Aorta (tissue), 5 donors: ENCODE measurements at places on chromosomes 1 and 21. TPM values are rescaled to one million over a fixed set of nuclear protein-coding genes. Genes with fewer than 3 reads are reported as not detected.

The RNF19B gene
- 51.5 TPM for total RNA-seq

The RIIAD1 gene
- total RNA-seq: not detected

The MORN1 gene
- 12.0 TPM for total RNA-seq

The RGSL1 gene
- not detected for total RNA-seq

The S100A16 gene
- 72.8 TPM for total RNA-seq

- H3K4me1 ChIP-seq: no peaks in the 10 kb centered on the region
- no peaks in the 10 kb centered on the region for H3K27me3 ChIP-seq
- H3K27ac ChIP-seq: no peak overlapping the region
- no peak for DNase-seq
Observed at GRCh38 chr21:46401186-46401910, 57.3 kb upstream of the DIP2A start.

DNA sequence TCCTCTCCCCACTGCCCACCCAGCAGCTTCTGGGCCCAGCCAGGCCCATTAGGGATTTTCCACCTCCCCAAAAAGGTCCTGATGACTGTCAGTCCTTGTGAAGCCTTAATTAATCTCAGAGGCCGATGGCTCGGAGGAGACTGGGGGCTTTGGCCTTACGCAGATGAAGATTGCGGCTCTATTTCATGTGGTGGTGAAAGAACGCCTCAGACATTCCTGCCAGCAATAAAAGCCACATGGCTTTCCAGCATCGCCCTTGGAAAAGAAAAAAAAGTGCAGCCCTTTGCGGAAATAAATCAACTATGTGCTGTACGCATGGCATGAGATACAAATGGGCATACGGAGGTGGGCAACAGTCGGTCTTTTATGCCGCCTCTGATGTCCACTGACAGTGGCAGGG is 6.6 kb upstream of the RUNX3 start:
- no peak for DNase-seq
- H3K4me3 ChIP-seq: no peak overlapping the region
- no peaks in the 10 kb centered on the region for H3K4me1 ChIP-seq
- H3K27me3 ChIP-seq: no peaks in the 10 kb centered on the region
- no peak overlapping the region for H3K27ac ChIP-seq
- no peaks in the 10 kb centered on the region for H3K36me3 ChIP-seq

DNA sequence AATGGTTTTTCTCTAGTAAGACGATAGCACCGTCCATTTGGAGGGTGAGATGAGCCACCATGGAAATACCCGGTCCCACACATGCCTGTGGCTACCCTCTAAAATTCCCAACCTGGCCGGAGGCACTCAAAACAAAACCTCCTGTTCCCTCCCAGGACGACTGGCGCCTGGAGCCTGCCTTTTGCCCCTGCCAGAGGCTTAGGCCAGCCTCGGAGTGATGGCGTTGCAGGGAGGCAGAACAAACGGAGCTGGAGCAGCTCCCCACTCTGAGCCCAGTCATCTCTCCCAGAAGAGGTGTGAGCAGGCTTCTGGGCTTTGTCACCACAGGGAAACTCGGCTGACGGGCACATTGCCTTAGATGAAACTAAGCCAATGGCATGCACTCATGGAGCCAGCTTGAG is 213.7 kb upstream of the HOOK1 start:
- H3K4me1 ChIP-seq: no peaks in the 10 kb centered on the region
- no peak overlapping the region for H3K4me3 ChIP-seq
- H3K27me3 ChIP-seq: no peaks in the 10 kb centered on the region
- DNase-seq: peak; percentile 81

- H3K4me1 ChIP-seq: no peaks in the 10 kb centered on the region
- H3K27me3 ChIP-seq: no peaks in the 10 kb centered on the region
- DNase-seq: peak; percentile 24
- H3K27ac ChIP-seq: peak overlapping the region; percentile 48
- H3K36me3 ChIP-seq: no peaks in the 10 kb centered on the region
Observed at GRCh38 chr1:25996966-25997827, 666 bp downstream of the PAFAH2 start.

DNA sequence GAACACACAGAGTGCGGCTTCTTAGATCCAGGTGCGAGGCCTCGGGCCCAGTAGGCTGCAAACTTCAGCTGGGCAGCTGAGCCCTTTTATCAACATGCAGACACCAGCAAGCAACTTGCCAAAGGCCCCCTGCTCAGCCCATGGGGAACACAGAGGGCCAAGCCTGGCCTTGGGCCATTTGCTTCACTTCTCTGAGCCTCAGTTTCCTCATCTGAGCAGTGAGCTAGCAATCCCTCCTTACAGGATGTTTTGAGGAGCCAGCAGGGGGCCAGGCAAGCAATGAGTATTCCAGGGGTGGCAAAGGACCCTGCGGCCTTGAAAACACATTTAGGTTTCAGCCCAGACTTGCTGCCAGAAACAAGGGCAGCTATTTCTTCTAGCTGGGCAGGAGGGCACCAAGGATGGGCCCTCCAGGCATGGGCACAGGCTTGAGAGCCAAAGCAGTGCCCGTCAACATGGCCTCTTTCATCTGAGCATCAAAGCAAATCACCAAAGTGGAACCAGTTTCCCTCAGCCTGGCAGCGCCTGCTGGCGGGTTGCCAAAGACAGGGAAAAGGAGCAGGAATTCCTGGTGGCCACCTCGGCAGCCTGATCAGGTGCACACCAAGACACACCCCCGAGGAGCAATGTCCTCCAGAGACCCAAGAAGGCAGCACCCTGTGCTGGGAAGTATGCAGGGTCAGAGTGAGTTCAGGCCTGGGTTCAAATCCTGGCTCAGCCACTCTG is 1.4 kb downstream of the MATN1 start:
- H3K4me3 ChIP-seq: no peak overlapping the region
- no peaks in the 10 kb centered on the region for H3K36me3 ChIP-seq
- H3K4me1 ChIP-seq: no peaks in the 10 kb centered on the region
- no peak overlapping the region for H3K27ac ChIP-seq
- H3K27me3 ChIP-seq: no peaks in the 10 kb centered on the region
- DNase-seq: no peak

DNA sequence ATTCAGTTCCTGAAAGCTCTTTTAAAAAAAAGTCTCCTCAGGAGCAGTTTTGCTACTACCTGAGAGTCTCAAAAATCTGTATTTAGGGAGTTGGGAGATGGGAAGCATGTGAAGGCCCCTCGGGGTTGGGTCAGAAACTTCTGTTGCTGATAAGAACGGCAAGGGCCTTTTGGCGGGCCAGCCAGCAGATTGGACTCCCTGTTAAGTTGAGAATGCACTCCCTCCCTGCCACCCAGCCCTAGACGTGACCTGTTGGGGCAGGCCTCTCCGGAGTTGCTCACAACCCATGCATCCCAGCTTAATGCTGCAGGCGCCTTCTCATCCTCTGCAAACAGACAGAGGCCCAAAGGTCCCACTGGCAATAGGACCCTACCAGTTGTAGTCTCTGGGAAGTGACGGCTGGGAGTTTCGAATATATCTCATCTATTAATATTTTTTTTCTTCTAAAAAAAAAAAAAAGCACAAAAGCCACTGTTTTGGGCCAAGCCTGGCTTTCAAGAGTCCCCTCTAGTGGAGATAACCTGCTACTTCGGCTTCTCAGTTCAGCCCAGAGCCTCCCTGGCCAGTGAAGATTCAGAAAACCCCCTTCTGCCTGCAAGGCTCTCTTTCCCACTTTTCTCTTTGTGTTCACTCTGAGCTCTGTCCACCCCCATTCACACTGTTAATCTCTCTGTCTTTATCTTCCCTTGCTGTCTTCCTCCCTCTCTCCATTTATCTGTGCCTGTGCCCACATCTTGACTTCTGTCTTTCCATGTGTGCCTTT is 5.3 kb downstream of the PLXNA2 start:
- no peak for DNase-seq
- H3K36me3 ChIP-seq: no peaks in the 10 kb centered on the region
- H3K4me1 ChIP-seq: peaks cover 5% of the 10 kb centered on the region
- H3K27ac ChIP-seq: no peak overlapping the region

DNA sequence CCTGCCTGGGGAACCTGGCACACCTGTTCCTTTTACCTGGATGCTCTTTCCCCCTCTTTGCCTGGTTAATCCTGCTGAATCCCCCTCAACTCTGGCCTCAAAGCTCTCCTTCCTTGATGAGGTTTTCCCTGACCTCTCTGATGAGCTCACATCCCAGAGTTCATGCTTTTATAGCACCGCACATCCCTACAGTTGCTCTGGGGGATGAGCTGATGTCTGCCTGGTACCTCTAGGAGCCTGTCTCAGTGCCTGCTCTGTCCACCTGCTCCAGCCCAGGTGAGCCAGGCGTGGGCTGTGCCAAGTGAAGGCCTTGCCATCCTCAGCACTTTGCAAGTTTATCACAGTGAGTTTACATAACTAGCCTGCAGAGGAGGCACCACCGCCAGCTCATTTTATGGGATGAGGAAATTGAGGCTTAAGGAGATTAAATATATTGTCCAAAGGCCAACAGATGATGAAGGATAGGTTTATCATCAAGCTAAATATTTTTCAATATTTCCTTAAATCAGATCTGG is 58.6 kb upstream of the TMPRSS2 start:
- H3K4me3 ChIP-seq: no peak overlapping the region
- H3K36me3 ChIP-seq: no peaks in the 10 kb centered on the region
- H3K4me1 ChIP-seq: no peaks in the 10 kb centered on the region
- no peak for DNase-seq
- H3K27ac ChIP-seq: no peak overlapping the region

DNA sequence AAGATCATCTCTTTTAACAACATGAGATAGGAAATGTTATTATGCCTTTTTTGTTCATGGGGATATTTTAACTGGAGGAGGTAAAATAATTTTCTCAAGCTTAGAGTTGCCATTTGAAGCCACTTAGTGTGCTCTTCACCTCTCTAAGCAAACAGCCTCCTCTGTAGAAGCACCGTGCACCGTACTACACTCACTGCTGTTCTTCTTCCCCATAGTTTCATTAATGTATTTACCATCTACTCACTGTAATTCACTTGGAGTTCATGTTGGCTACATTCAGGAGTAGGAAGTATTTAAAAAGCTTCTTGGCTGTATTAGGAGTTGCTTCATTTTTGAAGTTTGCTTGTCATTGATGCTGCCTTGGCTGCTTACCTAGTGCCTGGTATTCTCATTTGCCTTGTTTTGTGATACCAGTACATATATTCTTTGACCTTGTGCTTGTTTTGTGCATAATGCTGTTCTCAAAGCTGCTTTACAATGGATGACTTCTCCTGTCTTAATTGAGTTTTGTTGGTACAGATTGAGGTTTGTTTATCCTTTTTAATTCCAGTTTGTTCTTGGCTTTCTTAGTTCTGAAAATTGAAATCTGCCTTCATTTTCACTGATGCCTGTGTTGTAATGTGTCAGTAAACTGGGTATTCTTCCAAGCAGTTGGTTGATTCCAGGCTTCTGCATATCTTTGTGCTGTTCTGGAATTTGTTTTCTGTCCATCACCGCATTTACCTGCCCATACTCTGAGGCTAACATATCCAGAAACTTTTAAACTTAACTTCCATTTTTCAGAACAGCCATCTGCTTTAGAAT is 240.4 kb downstream of the HMCN1 start:
- peak overlapping the region; percentile 36 for H3K27ac ChIP-seq
- DNase-seq: no peak
- H3K4me3 ChIP-seq: no peak overlapping the region
- H3K27me3 ChIP-seq: no peaks in the 10 kb centered on the region

GRCh38 chr1:155847823-155848529 is 9.0 kb downstream of the GON4L start:
- peaks cover 4% of the 10 kb centered on the region for H3K4me1 ChIP-seq
- no peak for DNase-seq
- H3K27ac ChIP-seq: no peak overlapping the region
- H3K4me3 ChIP-seq: no peak overlapping the region
- H3K36me3 ChIP-seq: peaks cover 3% of the 10 kb centered on the region
- H3K27me3 ChIP-seq: no peaks in the 10 kb centered on the region

- no peaks in the 10 kb centered on the region for H3K27me3 ChIP-seq
- H3K4me1 ChIP-seq: no peaks in the 10 kb centered on the region
- H3K4me3 ChIP-seq: no peak overlapping the region
- no peak for DNase-seq
Observed at GRCh38 chr1:54800041-54800898, 853 bp downstream of the TTC22 start.

DNA sequence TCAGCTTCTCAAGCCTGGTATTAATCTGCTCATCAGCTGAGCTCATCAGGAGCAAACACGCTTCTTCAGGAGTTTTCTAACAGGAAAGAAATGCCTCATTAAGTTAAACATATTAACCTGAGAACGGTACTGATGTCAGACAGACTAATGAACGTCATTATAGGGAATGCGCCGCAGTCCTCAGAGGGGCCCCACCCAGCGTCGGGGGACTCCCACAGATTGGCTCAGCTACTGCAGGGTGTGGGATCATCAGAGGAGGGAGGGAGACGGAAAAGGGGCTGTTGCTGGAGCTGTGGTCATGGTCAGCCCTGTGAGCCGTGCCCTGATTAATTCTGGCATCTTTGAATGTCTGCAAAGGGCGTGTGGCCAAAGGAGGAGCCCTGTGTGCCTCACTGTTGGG is 348.5 kb downstream of the PTPRU start:
- no peak for DNase-seq
- no peaks in the 10 kb centered on the region for H3K36me3 ChIP-seq
- no peak overlapping the region for H3K4me3 ChIP-seq

GRCh38 chr1:226408285-226409184 is 642 bp upstream of the PARP1 start:
- no peak for DNase-seq
- peaks cover 3% of the 10 kb centered on the region for H3K4me1 ChIP-seq
- no peak overlapping the region for H3K4me3 ChIP-seq
- H3K36me3 ChIP-seq: no peaks in the 10 kb centered on the region
- peak overlapping the region; percentile 22 for H3K27ac ChIP-seq

DNA sequence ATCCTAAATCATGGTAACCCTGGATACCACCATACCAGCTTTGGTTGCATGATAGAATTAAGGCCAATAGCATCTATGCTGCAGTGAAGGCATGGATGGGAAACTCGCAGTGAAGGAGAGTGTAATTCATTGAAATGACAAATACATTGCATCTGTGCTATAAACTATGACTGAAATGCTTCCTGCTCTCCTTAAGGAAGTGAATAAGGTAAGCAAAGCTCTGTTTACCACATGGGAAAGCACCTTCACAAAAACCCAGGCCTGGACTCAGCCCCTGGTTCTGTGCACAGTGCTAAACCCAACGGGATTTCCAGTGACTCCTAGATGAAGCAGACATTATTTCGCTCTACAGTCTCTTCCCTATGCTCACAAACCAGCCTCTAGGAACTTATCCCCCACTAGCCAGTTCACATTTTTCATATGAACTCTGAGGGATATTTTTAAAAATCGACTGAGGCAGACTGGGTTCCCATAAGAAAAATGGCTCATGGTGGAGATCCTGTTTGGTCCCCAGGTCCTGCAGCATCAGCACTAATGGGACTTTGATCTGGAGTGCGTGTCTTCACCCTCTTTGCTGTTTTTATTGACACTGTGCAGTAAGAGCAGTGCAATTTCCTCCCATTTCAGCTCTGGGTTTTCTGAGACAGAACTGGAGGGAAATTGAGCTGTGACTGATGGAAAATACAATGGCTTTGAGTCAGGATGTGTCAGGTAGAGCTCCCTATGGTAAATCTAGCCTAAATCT is 362.7 kb downstream of the SIPA1L2 start:
- H3K4me3 ChIP-seq: no peak overlapping the region
- no peak for DNase-seq
- no peaks in the 10 kb centered on the region for H3K27me3 ChIP-seq
- no peaks in the 10 kb centered on the region for H3K4me1 ChIP-seq
- H3K27ac ChIP-seq: no peak overlapping the region
